ENCODE measurements at places on chromosomes 7 and 10.

- DNase-seq = no peak
These were observed 676.8 kb downstream of the DNAJB9 start for GRCh38 chr7:109246330-109247077.

GRCh38 chr10:128448796-128449195 is 322.6 kb upstream of the MKI67 start:
- no peak for DNase-seq

GRCh38 chr10:5584895-5585516 is 60.2 kb downstream of the CALML3 start:
- no peak for DNase-seq

- DNase-seq = no peak
These were observed 72.1 kb downstream of the PDGFA start for GRCh38 chr7:447523-447922.

DNA sequence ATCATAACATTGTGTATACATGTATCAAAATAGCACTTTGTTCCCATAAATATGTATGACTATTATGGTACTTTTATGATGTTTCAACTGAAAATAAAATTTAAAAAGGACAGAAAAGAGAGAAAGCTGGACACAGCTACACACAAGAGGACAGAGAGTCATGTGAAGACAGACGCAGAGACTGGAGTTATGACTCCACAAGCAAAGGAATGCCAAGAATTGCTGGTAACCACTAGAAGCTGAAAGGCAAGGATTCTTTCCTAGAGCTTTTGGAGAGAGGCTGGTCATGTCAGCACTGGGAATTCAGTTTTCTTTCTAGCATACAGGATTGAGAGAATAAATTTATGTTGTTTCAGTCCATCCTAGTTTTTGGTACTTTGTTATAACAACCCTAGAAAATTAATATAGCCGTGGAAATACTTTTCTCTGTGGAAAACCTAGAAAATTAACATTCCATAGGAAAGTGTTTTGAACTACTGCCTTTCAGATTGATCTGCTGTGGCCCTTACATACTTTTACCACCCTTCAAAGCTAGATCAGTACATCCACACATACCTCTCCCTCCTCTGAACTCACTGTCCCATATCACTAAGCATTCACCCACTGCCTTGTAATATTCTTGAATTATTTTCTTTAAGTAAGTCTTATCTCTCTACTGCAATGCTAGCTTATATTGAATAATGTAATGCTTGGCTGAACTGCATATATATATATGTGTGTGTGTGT is 575.3 kb downstream of the IPMK start:
- DNase-seq = no peak

DNA sequence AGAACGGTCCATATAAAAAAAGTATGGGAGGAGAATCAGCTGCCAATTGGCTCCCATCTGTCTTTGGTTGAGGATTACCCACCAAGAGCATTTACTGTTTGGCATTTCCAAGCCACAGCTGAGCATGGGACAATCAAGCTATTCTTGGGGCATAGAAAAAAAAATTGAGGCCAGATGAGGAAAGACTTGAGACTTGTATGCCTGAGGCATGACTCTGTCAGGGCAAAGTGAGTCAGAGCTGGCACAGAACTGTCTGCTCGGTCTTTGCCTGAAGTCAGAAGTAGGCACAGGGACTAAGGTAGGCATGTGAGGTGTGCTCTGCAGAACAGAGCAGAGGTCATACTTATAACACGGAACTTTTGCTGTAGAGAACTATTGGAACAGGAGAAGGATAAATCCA is 126.5 kb upstream of the CHRM2 start:
- DNase-seq = no peak

DNA sequence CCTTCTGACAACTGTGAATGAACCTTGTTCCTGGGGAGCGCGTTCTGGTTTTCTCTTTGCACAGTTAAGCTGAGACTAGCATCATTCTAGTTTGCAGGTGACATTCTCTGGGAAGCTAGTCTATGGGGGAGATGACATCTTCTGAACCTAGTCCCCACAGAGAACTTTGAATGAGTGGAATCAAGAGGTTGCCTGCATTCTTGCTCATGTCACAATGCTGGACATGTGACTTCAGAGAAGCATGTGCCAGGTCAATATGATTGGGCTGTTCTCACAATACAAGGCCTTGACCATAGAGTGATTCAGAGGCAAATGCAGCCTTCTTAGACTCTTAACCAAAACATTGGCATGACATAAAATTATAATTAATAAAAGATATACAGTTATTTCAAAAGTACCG is 22.1 kb downstream of the KLLN start:
- DNase-seq = no peak

GRCh38 chr10:70063418-70064098 is 10.9 kb downstream of the MACROH2A2 start:
- DNase-seq = no peak
